ENCODE measurements at places on chromosomes 6 and 20. TPM values are rescaled to one million over a fixed set of nuclear protein-coding genes. Genes with fewer than 3 reads are reported as not detected.

DNA sequence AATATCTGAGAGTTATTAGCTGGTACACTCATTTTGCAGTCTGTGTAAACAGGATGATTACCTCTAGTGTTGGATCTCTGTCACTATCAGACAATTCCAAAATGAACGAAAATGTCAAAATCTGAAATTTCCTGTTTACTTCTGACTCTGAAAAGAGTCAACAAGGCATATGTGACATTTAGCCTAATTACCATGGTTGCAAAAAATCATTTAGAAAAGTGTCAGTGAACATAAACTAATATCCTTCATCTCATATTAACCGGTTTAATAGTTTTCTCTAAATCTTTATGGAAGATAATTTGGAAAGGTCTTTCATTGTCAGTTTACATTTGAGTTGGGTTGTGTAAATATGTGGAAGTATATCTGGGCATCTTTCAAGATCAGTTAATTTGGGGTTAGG, 431.8 kb upstream of the HSF2 start:
- DNase-seq, result no peak

DNA sequence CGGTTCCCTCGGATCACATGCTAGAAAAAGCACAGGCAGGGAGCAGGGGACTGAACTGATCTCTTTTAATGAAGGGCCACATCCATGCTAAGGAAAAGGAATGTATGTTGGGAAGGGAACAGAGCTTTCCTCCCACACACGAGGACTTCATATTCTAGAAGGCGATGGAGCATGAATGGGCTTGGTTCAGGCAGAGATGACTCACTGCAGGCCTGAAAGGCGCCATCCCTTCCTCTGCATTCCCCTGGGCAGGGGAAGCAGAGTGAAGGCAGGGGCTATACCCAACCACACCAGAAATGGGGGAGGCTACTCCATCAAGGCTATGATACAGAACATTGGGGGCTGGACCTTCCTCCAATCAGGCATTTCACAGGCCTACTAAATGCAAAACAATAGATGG, 30.6 kb downstream of the ELMO2 start:
- DNase-seq, result no peak

DNA sequence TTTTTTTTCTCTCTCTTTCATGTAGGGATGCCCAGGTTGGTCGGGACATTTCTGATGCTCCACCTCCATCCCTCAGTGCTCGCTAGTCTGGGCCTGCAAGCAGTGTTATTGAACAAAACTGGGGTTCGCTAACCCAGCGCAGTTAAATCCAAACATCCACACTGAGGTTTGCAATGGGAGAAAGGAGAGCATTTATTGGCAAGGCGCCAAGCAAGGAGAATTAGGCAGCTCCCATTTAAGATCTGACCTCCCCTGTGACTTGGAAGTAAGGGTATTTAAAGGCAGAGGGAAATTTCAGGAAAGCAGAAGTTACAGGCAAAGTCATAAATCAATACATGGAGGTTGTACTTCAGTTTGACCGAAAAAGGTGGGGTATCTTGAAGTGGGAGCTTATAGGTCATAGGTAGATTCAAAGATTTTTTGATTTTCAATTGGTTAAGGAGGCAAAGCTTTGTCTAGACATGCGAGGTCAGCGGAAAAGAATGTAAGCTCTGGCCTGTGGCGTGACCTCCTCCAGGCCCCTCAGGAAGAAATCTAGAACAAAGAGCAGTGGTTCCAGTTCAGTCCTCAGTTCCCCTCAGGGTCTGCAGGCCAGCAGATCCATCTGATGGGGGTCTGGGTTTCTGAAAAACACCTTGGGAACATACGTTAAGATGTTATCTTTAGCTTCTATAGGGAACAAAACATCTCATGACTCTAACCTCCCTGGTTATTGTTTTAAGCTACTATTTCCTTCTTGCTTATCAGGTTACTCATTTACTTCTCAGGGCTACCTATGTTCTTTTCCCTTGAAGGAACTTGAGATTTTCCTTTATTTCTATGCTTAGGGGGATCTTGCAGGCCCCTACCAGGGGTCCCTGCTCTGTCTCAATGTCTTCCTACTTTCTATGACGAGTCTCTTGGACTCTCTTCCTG, 66.0 kb upstream of the KIF16B start:
- no peak for DNase-seq

DNA sequence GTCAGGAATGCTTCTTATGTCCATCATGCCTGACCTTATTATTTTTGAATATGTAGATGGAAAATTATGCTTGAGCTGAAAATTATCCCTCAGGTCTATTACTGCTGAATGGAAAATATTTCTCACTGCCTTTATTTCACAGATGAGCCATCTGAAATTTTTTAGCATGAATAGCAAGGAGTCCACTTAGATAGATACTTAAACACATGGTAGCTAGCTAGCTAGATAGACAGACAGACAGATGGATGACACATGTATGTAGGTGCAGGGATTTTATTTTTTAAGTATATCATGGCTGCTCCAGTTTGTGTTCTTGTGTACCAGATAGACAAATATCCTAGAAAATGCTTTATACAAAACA, 645.0 kb downstream of the MMUT start:
- DNase-seq, result no peak

CNR1 gene
- total RNA-seq, result 0.35 TPM

CYP21A2 gene
- total RNA-seq, result not detected

- DNase-seq, result no peak
Measured at GRCh38 chr6:133644892-133645619, 243.9 kb upstream of the TCF21 start.

NOTCH4 gene
- total RNA-seq, result 50.3 TPM

MYLK4 gene
- 0.83 TPM for total RNA-seq

DNA sequence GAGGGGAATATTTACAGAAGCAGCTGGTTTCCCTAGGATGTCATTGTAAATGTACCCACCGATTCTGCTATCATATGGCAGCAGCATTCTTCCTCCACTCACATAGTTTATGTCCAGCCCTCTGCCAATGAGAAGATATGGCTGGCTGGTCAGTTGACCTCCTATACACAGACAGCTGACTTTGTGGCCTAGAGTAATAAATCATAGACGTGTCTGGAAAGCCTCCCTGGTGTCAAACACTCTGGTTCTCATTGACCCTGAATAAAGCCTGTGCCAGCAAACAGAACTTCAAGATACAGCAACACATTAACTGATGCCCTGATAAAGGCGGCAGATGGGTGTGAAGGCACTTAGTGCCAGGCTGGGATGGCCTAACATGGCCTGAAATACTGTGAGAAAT, 52.6 kb downstream of the GPR63 start:
- no peak for DNase-seq

DNA sequence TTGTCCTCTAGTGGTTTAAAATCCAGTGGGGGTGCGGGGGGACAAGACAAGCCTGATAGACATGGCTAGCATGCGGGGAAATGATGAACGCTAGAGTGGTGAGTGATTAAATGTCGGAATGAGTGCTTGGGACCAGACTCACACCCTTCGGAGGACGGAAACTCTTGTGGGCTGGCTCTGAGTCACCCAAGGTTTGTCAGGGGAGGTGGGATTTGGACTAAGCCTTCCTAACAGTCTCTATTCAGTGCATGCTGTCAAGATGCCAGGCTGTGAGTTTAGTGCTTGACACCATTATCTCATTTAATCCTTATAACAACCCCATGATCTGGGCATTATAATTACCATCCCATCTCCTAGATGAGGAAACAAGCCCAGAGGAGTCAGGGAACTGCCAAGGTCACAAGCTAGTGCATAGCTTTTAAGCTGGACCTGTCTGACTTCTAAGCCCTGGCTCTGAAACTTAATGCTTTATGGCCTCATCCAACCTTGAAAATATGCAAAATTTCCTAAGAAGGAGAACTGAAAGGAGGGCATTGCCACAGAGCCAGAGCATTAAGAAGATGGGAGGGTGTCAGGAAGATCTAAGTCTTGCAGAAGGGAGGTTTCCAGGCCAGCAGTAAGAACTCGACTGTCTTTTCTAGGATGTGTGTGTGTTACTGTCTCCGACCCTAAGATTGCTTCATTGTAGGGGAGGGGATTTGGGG, 168.7 kb upstream of the LRFN2 start:
- no peak for DNase-seq

- DNase-seq, result no peak
Measured at GRCh38 chr6:148851683-148852556, 105.1 kb downstream of the UST start.

SLC17A1 gene
- total RNA-seq, result not detected

DNA sequence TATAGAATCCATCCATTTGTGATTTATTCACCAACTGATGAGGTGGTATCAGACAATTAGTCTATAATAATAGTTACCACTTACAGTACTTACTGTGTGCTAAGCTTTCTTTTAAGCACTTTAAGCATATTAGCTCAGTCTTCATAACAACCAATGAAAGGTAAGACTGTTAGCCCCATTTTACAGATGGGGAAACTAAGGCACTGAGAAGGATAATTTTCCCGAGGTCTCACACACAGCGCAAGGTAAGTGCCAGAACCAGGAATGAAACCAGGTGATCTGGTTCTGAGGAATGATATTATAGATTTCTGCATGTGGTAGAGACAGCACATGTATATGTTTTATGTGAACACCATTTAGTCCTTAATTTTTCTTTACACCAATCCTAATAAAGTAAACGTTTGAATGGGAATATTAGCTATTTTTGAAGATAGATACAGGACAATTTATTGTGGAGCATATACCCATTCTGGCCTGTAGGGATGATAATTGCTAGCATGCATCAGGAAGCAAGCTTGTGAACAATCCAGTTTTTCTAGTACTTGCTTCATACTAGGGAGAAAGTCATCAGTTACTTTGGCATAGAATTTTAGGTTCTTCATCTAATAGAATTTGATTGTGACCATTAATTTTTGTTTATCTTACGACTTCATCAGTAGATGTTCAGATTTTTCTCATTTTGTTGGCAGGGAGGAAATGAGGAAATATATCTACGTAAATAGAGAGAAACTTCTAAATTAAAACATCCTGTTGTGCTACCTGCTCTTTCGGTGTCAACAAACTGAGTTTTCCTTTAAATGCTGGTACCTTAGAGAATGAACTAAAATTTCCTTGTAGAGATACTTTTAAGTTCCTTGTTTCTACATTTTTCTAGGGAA, 3.0 kb downstream of the YWHAB start:
- no peak for DNase-seq

IFT52 gene
- total RNA-seq, result 30.8 TPM

DNA sequence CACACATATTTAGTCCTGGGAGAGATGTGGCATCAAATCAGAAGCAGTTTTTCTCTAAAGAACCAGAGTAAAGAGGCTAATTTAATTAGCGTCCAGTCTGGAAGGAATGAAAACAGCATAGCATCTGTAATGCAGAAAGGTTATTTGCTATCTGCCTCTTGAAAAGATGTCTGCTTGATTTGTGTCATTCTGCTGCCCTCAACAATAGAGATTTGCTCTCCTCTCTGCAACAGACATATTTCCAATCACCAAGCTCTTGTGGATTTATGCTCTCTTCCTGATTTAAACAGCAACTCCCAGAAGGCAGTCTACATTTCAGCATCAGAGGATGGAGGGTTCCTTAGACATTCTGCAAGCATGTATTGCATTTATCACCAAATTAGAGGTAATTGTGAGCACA, 53.5 kb upstream of the AKAP12 start:
- DNase-seq, result no peak

GRCh38 chr6:36276581-36277536, 7.0 kb downstream of the PNPLA1 start:
- no peak for DNase-seq

PDE10A gene
- total RNA-seq, result 5.0 TPM

FRK gene
- 24.6 TPM for total RNA-seq

GRCh38 chr6:141851063-141851462, 281.7 kb upstream of the GJE1 start:
- no peak for DNase-seq

- DNase-seq, result no peak
Measured at GRCh38 chr6:45737331-45738056, 278.2 kb downstream of the CLIC5 start.

GRCh38 chr6:43716099-43716498, 28.5 kb upstream of the MRPS18A start:
- DNase-seq, result no peak

DNA sequence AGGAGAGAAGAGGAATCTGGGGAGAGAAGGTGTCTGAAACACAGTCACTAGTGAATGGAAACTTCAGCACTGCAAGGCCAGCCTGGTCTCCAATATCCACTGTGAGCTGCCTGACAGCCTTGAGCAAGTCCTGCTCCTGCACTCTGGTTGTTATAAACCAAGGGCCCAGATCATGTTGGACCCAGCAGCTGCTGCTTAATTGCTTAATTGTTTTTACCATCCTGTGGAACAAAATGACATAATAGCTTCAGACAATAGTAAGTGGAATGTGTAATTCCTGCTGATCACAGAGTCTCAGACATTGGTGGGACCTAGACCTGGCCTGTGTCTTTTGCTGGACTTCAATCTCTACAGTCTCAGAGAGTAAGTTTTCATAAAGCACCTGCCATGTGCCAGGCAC, 833.7 kb downstream of the TFAP2A start:
- DNase-seq, result no peak

- peak; percentile 79 for DNase-seq
Measured at GRCh38 chr20:38893565-38894090, 32.6 kb upstream of the FAM83D start.

DNA sequence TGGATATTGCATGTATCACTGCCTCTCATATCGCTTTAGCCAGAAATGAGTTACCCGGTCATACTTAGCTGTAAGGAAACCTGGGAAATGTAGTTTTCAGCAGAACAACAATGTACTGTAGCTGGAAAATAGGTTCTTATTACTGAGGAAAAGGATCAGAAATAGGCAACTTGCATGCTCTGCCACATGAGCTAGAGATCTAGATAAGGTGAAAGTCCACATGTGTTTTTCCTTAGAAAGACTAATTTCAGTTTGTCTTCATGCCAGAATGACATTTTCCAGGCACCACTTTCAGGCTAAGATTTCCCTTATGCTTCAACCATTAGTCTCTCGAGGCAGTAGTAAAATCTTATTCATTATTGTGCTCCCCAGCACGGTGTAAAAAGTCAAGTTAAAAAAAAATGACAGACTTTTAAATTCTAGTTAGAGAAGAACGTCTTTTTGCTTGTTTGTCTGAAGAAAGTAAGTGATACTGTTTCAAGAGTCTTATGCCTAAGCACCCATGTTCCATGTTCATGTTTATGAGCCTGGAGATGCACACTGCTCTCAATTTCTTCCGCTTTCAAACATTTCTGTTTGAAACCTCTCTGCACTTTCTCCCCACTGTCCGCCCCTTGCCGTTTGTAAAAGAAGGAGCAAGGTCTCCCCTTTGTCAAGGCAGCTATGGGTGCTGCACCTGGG, 67.6 kb downstream of the ZNF831 start:
- no peak for DNase-seq

DNA sequence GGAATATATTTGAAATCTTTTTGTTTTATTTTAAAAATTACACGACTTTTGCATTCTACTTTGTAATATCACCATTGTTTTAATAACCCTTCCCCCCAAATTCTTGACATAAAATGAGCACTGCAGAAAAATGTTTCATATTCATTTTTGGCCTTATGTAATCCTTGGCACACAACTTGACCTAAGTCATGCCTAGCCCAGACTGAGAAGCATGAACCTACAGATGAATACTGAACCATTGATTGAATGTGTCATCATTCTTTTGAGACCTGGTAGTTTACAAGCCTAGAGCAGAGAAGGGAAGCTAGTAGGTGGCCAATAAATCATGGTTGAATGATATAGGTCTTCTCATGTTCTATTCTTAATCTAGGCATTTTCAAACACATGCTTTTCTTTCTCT, 89.4 kb upstream of the EDN1 start:
- no peak for DNase-seq

Measured in Peyer's patch (tissue), 4 donors.